ENCODE measurements at places on chromosomes 6 and 20.

- no peak for DNase-seq
Measured at GRCh38 chr6:148550569-148550968, 196.3 kb upstream of the UST start.

DNA sequence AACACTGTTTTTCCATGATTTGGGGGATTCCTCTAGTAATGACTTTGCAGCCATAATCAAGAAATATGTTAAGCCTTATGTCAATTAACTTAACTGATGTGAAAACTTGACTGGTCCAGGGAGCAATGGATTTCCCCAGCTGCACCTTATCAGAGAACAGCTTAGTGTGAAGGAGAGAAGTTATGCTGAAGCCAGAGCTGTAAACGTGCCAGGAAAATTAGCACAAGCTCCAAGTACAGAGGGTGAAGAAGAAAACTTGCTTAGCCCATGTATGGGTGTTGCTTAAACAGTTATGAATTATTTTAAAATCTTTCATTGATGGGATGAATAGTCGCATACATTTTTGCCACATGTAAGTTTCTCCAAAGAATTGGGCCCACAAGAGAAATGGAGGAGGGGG is 214.9 kb upstream of the RNF217 start:
- DNase-seq, result no peak

DNA sequence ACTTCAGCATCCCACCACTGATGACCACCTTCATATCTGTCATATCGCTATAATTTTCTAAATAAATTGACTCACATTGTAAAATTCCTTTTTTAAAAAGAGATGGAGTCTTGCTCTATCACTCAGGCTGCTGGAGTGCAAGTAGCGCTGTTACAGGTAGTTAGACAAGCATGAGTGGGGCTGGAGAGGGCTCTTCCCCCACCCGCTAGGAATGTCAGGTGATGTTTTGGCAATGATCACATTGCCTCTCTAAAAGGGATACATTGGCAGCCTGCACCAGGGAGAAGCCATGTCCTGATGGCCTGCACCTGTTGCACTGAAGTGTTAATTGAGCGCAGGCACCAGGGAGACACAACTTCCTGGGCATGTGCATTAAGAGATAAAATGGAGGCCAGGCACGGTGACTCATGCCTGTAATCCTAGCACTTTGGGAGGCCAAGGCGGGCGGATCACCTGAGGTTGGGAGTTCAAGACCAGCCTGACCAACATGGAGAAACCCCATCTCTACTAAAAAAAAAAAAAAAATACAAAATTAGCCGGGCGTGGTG is 16.9 kb upstream of the SLC22A16 start:
- DNase-seq, result no peak

GRCh38 chr6:139253656-139254055 is 38.1 kb downstream of the TXLNB start:
- DNase-seq, result no peak

DNA sequence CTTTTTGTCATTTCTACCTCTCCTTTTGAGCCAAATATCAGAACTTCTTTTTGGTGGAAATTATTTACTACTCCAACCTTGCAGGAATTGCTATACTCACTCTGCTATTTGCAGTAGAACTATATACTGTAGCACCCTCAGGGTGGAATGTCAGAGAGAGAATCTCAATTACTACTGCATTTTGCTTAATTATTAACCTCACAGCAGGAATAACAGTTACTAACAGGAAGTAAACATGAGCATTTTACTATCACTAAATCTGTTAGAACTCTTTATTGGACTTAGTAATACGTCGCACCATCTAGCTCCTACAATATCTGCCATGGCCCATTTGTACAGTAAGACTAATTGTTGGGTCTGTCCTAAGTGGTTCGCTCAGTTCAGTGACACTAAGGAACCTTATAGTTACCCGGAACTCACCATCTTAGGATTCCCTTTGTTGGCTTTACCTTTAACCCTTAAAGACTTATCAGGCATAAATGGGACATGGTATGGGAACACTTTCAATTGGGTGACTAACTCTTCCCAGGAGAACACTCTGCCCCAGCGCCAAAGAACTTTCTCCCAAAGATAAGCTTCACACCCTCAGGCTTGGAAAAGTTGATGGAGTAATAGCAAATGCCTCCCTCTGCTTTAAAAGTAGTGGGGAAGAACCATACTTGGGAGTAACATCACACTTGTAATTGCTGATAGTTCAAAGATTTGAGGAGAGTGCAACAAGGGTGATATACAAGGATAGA is 38.8 kb downstream of the PLN start:
- no peak for DNase-seq

DNA sequence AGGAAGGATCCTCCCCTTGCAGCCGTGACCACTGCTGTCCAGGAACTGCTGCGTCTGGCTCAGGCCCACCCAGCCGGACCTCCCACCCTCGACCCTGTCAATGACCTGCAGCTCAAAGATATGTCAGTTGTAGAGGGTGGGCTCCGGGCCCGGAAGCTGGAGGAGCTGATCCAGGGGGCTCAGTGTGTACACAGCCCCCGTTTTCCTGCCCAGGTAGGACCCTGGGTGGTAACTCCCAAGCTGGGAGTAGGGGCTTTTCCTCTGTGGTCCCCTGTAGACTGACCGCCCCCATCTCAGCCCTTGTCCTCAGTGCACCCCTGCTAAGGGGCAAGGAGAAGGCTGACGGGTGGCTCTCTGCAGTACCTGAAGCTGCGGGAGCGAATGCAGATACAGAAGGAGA is 3.6 kb downstream of the DXO start:
- DNase-seq, result no peak

GRCh38 chr6:19804205-19805128 is 32.7 kb upstream of the ID4 start:
- peak; percentile 39 for DNase-seq

- DNase-seq, result no peak
Measured at GRCh38 chr6:56528412-56528841, 114.3 kb downstream of the DST start.

GRCh38 chr6:133805876-133806275 is 83.0 kb upstream of the TCF21 start:
- DNase-seq, result peak; percentile 57

DNA sequence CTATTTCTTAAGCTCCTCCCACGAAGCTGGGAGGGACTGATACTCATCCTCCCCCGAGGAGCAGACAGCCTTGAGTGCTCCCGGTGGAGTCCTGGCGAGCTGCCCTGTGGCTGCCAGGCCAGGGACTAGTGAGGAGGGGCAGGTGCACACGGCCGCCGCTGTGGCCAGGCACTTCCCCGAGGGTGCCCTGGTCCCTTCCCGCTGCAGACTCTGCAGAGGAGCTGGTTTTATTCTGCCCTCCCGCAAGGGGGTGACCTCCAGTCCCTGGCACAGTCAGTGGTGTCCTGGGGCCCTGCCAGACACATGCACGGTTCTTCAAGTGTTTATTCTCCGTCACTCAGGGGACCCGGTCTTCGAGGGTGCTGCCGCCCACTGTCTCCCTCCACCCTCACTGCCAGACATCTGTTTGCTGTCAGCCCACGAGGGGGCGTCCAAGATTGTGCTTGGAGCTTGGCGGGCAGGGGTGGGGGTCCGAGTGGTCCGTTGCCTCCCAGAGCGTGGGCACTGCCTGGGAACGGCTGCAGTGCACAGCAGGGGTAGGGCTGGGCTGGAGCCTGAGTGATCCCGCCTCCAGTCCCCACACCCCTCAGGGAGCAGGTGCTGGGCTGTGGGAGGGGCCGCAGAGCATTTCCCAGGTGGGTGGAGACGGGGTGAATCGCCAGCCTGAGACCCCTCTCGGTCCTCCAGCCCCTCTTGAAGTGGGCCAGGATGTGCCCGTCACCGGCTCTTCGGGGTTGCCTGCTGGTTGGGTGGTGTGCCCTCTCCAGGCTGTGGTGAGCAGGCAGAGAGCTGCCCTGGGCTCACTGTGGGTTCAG is 3.1 kb upstream of the CABLES2 start:
- DNase-seq, result no peak

- no peak for DNase-seq
Measured at GRCh38 chr6:107633680-107634323, 143.9 kb downstream of the SOBP start.

- DNase-seq, result no peak
Measured at GRCh38 chr6:152261179-152261578, 376.0 kb downstream of the SYNE1 start.

- no peak for DNase-seq
Measured at GRCh38 chr20:35680452-35681183, 15.9 kb upstream of the CPNE1 start.

GRCh38 chr6:111076024-111076695 is 11.1 kb upstream of the SLC16A10 start:
- DNase-seq, result no peak

GRCh38 chr6:89970609-89971337 is 76.5 kb downstream of the GJA10 start:
- peak; percentile 17 for DNase-seq

DNA sequence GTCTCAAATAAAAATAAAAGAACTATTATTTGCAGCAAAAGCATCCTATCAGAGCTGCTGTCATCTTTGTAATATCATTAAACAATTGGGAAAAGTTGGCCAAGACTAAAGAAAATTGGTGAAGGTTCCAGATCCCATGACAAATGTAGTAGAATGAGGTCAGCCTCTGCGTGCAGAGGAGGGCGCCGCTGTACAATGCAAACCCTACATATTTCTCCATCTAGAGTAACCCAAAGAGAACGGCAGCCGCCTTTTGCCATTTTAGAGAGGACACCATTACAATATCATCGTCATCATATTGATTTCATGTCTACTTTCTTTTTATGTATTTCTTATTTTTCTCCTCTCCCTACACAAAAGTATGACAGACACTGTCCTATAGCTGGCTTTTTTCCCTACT is 59.5 kb downstream of the ZMYND8 start:
- no peak for DNase-seq

DNA sequence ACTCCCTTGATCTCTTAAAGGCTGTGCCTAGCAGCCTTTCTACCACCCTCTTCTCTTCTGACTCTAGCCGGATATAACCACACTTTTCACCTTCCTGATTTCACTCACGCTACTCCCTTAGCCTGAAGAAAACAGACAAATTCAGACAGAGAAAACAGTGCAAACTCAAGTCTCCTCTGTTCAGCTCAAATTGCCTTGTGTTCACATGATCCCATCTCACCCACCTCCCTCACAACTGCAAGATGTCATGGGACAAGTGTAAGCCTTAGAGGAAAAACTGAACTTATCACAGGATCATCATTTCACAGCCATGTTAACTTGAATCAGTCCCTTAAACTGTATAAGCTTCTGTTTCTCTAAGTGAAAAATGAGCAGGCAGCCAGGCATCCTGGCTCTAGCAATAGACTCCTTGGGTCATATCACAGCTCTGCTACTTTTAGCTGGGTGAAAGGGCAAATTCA is 66.5 kb upstream of the TENT5A start:
- DNase-seq, result no peak

DNA sequence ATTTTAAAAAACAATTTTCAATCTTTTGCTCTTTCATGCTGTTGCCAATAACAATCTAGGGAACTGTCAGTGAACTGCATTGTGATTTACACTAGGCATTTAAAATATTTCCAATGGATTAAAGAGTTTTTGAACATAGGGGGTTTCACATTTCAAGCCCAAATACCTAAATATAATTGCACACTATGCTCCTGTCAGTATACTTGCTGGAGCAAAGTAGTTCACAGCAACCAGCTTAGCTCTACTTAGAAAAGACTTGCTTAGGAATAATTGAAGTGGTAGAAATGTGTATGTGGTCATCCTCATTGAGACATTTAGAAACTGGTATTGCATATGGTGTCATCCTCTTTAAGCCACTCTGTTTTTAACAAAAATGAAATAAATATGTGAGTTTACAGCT is 41.7 kb upstream of the REV3L start:
- no peak for DNase-seq

GRCh38 chr6:83574783-83575182 is 62.4 kb downstream of the PRSS35 start:
- DNase-seq, result no peak

GRCh38 chr6:49300443-49300842 is 162.6 kb downstream of the MMUT start:
- no peak for DNase-seq

GRCh38 chr6:44921798-44922197 is 406.3 kb upstream of the RUNX2 start:
- DNase-seq, result no peak

GRCh38 chr6:10583509-10583901 is 62.4 kb downstream of the GCNT2 start:
- no peak for DNase-seq

GRCh38 chr6:151400473-151400872 is 9.1 kb upstream of the ZBTB2 start:
- no peak for DNase-seq

GRCh38 chr20:24501764-24502556 is 32.5 kb downstream of the SYNDIG1 start:
- no peak for DNase-seq

DNA sequence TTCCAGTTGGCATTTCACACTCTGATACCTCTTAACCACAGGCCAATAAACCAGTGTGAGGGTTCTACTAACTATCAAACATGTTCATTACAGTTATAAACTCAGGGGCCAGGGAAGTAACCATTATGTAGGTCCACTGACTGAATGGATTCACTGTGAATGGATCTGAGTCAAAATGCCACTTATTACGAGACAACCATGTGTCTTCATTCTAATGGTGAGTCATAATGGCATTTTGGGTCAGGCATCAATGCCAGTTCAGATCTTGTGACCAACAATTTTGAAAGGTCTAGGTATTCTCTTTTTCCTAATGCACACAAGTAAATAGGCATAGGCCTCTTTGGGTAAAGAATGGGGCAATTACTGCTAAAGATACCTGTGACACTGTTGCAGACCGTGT is 112.2 kb upstream of the HEY2 start:
- no peak for DNase-seq

GRCh38 chr20:50588034-50588736 is 78.0 kb downstream of the PTPN1 start:
- peak; percentile 51 for DNase-seq

DNA sequence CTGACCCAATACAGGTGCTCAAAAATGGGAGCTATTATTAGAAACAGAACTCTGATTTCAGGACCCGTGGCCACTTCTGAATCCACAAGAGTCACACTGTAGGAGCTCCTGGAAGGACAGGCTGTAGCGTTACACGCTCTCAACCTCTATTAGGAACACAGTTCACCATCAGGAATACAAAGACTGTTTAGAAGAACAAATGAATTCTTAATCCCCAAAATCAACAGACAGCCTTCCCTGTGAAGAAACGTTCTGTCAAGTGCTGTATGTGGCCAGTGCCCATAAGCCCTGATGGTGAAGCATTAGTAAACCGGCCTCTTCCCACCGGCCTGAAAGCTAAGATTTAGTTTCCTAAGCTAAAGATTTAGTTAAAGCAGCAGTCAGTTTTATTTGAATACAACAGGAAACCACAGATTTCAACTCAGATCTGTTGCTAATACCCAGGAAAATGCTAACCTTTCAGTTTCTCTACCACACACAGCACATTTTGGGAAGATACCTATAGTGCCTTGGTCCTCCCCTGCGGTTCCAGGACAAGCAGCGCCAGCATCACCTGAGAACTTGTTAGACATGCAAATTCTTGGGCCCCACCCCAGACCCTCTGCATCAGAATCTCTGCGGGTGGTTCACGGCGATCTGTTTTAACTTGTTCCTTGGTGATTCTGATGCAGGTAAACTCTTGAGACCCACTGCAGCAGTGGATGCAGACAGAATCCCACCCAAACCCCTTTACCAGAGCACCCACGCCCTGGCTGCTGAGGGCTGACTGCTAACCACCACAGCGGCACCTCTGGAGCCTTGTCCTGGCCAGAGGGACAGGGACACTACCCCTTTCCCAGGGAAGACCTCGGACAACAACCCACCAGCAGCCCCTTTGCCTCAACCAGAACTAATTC is 33.4 kb downstream of the MTRES1 start:
- no peak for DNase-seq

Measured in stimulated activated naive B cell treated with anti-CD40 and anti-IgM and Interleukin-4, amounts not matched to agents 10 μg/mL and 1 μg/mL and 100 μg/mL, for 72 hours (primary cell).